ENCODE measurements at places on chromosomes 1 and 21.

- no peak for DNase-seq
Measured at GRCh38 chr1:94339206-94339927, 78.8 kb upstream of the ABCD3 start.

DNA sequence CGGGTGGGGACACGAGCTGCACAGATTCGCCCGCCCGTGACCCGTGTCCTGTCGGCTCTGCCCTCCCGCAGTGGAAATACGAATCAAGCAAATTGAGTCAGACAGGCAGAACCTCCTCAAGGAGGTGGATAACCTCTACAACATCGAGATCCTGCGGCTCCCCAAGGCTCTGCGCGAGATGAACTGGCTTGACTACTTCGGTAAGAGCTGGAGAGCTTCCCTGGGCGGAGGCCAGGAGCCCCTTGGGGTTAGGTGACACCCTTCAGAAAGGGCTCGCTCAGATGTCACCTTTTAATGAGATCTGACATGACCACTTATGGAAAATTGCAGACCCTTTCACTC lies 489 bp downstream of the CDCA8 start:
- no peak for DNase-seq

DNA sequence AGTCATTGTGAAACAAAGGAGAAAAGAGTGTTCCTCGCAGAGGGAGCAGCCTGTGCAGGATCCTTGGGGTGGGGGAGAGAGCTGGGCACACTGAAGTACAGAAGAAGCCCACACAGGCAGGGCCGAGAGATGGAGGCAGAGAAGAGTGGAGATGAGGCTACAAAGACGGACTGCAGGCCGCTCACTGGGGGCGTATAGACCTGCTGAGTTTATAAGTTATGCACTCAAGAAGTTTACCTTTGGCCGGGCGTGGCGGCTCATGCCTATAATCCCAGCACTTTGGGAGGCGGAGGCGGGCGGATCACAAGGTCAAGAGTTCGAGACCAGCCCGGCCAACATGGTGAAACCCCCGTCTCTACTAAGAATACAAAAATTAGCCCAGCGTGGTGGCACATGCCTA lies 7.6 kb upstream of the SLAMF9 start:
- DNase-seq, result no peak

- DNase-seq, result no peak
Measured at GRCh38 chr1:228554107-228554506, 66.9 kb downstream of the RNF187 start.

- DNase-seq, result peak; percentile 16
Measured at GRCh38 chr1:50023292-50024159, at the start of gene AGBL4. Gene AGBL4 (minus strand): TSS chr1:50023954.

DNA sequence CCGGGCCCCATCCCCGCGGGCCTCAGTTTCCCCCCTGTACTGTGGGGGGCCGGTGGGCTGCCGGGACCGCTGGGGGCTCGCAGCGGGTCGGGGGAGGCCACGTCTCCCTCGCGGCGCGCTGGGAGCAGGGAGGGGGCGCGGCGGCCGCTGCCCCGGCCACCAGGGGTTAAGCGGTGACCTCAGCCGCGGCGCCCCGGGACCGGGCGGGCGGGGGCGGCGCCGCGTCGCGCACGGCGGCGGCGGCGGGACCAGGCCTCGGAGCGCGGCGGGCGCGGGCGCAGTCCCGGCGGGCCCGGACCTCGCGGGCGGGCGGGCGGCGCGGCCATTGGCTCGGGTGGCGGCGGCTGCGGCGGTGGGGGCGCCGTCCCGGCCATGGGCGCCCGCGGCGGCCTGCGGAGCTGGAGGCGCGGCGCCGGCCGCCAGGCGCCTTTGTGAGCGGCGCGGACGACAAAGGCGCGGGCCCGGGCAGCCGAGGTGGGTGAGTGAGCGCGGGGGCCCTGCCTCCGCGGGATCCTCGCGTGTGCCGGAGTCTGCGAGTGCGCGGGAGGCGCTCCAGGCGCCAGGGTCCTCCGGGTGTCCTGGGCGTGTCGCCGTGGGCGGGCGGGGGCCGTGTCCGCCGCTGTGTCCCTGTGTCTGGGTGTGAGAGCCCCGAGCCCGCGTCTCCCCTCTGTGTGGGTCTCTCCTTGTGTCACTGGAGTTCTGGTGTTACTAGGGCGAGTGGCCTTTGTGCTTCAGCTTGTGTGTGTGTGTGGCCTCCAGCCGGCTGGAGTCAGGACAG lies at the start of gene ARHGEF10L:
Gene ARHGEF10L, plus strand, starts transcription at position 222 of the 778 bp plus-strand sequence. CDS start 40,898 bp downstream, outside the sequence.
- no peak for DNase-seq

- no peak for DNase-seq
Measured at GRCh38 chr1:13675151-13675651, 24.8 kb upstream of the PRDM2 start.

GRCh38 chr21:38376693-38377092 lies 119.9 kb downstream of the KCNJ15 start:
- DNase-seq, result no peak

DNA sequence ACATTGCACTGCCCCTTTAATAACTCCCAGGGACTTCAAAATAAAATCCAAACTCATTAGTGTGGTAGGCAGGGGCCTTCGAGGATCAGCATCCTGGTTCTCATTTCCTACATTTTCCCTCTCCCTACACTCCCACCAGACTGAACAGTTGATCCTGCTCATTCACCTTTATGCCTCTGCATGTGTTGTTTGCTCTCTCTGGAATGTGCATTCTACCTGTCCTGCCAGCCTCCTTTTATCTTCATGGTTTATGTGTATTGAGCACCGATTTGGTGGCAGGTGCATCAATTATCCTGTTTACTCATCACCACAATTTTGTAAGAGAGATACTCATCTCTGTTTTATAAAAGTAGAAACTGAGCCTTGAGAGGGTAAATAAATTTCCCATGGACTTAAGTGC lies 125.0 kb downstream of the ADSS2 start:
- DNase-seq, result no peak

- no peak for DNase-seq
Measured at GRCh38 chr1:109047339-109047738, 5.4 kb upstream of the WDR47 start.

DNA sequence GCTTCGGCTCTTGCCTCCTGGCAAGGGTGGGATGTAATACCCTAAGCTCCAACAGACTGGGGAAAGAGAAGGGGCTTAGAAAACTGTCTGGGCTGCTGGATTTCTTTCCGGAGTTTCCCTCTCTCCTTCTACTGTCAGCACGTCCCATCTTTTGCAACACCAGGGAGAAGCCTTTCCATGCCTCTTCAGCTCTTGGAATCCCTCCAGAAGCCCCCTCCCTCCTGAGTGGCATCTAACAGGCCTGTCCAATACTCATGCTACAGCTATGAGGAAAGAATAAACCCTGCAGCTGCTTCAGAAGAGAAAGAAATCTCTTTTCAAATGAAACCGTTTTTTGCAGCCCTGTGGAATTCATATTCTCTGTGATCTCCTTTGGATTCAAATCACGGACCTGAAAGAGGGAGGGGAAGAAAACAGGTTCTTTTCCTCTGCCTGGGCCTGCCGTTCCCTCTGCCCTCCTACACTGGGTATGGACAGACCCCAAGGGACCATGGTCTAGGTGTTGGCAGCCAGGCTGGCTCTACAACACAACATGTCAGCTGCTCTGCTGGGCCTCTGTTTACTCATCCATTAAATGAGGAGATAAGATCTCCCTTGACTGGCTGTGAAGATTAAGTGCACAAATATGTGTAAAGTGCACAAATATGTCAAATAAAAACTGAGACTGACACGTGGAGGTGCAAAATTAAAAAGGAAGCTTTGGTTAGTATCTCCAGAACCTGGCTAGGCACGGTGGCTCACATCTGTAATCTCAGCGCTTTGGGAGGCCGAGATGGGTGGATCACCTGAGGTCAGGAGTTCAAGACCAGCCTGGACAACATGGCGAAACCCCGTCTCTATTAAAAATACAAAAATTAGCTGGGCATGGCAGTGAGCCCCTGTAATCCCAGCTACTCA lies 6.0 kb upstream of the CAPN2 start:
- peak; percentile 63 for DNase-seq

- no peak for DNase-seq
Measured at GRCh38 chr21:34814529-34814951, 145.7 kb downstream of the CLIC6 start.

DNA sequence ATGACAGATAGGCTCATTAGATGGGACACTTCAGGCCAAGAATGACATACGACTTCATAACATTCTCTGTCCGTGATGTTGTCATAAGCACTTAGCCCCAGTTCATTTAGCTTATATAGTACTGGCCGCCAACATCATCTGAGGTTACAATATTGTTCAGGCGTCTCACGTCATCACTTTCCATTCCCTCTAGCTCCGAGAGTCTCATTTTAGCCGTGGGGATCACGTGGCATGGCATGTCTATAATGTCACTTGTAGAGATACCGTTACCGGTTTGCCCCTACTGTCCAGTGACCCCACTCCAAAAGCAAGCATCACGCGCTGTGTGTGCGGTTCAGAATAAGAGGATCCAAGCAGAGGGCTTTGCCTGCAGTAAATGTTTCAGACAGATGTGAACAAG lies 34.6 kb upstream of the HEATR1 start:
- DNase-seq, result no peak

DNA sequence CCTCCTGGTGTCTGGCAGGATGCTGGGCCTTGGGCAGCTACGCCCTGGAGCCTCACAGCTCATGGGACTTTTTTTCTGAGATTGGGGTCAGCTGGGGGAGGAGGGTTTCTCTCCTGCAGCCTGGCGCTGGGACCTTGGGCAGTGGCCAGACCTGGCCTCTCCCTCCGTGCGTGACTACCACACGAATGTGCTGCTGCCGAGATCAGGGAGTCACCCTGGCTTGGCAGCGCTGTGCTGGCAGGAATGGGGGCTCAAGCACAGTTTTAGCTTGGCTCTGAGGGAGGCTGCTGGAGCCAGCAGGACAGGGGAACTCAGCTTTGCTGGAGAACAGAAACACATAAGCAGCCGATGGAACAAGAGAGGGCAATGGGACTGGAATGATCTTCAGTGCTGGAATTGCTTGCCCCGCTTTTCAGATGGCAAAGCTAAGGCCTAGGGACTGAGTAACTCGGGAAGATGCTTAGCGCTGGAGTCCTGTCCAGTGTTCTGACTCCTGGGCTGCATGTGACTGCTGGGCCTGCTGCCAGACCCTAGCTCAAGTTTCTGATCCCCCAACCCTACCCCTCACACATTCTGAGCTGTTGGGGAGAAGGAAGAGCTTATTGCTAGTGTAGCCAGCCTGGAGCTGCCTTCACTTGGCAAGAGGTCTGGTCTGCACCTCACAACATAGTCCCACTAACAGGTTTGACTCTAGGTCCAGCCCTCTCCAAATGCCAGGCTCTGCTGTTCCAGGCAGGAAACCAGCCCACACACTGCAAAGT lies 69.9 kb downstream of the NAV1 start:
- DNase-seq, result peak; percentile 74

GRCh38 chr21:38380481-38381137 lies 117.7 kb downstream of the ERG start:
- DNase-seq, result no peak

DNA sequence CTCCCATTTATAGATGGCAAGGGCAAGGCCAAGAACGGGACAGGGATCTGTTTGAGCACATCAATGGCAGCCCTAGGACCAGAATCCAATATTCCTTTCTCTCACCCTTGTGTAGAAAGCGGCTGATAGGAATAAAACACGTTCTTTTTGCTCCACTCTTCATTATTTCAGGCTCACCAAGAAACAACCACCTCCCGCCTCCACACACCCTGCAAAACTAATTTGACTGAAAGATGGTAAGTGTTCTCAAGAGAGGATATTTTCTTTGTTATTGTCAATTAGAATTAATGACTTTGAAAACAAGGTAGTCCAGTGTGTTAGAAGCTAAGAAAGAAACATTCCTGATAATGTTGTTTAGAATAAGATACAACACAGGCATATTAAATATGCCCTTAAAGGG lies 11.9 kb upstream of the KNCN start:
- DNase-seq, result no peak

Data from NCI-H446 (cell line).